ENCODE measurements at places on chromosomes 11 and 22.
A peak's percentile ranks its signal among the peaks of the same experiment; 100 is the strongest.

DNA sequence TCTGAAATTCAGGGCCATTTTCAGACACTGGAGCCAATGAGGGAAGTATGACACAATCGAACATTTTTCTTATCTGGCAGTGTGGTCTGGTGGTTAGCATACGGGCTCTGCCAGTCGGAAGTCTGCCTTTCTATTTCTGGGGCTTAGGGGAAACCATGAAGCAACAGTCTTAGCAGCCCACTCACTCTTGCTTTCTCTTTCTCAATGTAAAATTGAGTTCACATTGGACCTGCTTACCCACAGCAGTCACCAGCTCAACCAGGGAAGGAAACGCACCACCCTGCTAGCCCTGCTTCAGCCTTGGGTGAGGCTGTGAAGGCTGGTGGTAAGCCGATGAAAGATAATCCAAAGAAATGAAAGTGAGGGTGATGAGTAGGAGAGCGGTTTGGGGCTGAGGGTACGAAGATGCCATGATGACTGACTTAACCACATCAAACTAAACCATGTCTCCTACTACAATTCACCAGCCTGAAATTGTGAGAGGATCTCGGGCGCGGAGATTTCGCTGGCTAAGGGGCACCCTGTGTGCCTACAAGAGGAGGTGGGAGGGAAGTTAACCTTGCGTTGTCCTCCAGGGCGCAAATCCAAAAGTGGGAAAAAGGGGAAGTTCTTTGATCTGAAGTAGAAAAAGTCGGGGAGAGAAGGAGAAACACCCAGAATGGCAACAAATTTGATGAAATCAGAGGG lies 2.0 kb upstream of the LMO2 start:
- no peak for DNase-seq

GRCh38 chr11:124817036-124817435 lies 16.8 kb upstream of the MSANTD2 start:
- no peak for DNase-seq

DNA sequence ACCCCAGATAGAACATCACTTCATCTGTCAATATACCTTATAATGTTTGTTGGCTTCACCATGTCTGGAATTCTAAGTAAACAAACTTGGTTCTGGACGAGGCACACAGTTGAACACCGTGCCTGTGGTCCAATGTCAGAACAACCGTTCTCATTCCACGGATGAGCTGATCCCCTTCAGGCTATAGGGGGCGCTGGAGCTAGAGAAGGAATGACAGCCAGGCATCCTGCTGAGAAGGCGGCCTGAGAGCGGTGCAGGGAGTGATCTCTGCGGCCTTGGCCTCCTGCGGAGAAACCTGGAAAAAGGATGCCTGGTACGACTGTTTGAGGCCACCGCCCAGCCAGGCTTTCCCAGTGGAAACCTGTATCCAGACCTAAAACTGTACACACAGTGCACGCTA lies 48.7 kb downstream of the FDX1 start:
- no peak for DNase-seq

GRCh38 chr11:5738431-5738830 lies 2.2 kb downstream of the OR56B1 start:
- DNase-seq = no peak

- DNase-seq = no peak
These were observed 129.7 kb upstream of the PARVA start for GRCh38 chr11:12247543-12248254.

DNA sequence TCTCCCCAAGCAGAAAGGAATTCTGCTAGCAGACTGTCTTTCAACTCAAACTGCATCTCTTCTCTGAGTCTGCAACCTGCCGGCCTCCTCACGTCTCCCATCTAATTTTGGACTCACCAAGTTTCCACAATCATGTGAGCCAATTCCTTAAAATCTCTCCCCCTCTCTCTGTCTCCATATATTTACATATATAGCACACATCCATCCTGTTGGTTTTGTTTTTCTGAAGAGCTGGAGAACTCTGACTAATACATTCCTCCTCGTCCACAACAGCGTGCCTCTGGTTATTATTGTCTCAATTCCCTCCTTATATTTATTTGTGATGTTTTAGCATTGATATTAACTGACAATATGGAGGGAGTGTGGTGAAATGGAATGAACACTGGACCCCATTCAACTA lies 29.6 kb upstream of the FJX1 start:
- no peak for DNase-seq

GRCh38 chr11:130478204-130478701 lies 29.8 kb downstream of the ADAMTS15 start:
- DNase-seq = no peak

DNA sequence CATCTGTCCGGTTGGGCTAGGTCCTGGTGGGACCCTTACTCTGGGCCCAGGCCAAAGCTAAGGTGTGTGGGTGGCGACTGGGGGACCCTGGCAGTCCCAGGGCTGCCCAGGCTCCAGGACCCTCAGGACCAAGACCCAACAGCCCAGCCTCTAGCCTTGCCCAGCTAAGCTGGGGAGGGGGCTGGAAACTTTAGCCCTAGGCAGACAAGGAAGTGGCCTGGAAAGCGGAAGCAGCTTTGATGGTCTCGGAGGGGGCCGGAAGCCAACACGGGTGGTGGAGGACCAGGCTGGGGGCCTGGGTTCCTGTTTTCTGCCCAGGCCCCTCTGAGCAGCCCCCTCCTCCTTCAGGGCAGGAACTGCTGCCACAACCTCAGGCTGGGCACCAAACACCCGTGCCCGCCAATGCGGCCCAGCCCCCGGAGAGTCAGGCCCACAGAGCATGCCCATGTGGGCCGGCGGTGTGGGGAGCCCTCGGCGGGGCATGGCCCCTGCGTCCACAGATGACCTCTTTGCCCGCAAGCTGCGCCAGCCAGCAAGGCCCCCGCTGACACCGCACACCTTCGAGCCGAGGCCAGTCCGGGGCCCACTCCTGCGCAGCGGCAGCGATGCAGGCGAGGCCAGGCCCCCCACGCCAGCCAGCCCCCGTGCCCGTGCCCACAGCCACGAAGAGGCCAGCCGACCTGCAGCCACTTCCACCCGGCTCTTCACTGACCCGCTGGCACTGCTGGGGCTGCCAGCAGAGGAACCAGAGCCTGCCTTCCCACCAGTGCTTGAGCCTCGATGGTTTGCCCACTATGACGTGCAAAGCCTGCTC lies 2.8 kb downstream of the SIPA1 start:
- DNase-seq = no peak

GRCh38 chr11:29584342-29584741 lies 432.5 kb downstream of the KCNA4 start:
- no peak for DNase-seq

DNA sequence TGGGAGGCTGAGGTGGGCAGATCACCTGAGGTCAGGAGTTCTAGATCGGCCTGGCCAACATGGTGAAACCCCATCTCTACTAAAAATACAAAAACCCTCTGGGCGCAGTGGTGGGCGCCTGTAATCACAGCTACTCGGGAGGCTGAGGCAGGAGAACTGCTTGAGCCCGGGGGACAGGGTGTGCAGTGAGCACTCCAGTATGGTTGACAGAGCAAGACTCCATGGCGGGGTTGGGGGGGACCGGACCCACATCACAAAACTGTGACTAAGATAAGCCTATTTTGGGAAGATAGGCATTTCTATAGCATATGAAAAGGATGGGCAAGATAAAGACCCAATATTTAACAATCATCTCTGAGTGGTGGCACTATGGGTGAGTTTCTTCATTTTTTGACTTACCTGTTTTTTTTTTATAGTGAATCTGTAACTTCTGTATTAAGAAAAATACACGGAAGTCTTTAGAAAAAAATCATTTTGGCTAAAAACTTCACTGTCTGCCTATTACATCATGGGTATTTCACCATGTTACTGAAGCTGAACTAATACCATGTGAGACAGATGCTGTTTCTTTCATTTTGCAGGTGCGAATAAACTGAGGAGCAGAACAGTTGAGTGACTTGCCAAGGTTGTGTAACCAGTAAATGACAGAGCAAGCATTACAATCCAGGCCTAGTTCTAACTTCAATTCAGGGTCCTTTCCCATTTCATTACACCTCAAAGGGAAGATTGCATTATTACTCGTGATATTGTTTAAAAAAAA lies 2.5 kb downstream of the CELF1 start:
- peak; percentile 14 for DNase-seq

GRCh38 chr11:6812390-6813005 lies 13.0 kb upstream of the OR6A2 start:
- no peak for DNase-seq

DNA sequence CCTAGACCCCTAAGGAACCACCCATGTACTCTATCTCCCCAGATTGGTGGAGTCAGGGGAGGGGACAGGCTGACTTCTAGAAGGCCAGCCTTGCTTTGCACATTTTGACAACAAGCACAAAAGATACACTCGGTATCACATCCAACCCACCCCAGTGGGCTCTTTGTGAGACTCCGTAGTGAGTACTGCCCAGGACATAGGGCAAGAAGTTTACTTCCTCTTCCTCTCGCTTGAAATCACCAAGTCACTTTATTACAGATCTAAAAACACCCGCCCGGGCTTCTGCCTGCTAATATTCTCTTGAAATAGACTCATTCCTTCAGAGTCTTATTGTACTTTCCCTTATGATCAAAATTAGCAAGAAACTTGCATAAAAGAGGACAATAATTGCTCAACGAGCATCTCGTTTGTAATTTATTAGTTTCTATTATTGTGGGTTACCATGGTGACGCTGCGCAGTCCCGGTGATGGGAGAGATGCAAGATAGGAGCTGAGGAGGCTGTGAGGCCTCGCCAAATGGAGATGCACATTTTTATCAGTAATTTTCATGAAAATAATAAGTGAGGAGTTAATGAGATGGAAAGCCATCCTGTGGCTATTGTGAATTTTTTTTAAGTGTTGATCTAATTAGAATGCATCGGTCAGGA lies 96.9 kb downstream of the FEZ1 start:
- DNase-seq = no peak

- DNase-seq = no peak
These were observed 73.2 kb upstream of the TCF20 start for GRCh38 chr22:42343531-42344081.

DNA sequence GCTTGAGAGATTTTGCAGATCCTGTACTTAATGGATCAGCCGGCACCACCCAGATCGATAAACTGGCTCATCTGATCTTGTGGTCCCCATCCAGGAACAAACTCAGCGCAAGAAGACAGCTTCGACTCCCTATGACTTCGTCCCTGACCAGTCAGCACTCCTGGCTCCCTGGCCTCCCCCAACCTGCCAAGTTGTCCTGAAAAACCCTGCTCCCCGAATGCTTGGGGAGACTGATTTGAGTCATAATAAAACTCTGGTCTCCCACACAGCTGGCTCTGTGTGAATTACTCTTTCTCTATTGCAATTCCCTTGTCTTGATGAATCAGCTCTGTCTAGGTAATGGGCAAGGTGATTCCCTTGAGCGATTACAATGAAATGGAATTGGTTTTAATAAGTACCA lies 29.5 kb downstream of the OR2AG2 start:
- no peak for DNase-seq

- DNase-seq = no peak
These were observed 116.2 kb downstream of the KIF18A start for GRCh38 chr11:27991736-27992135.

- DNase-seq = no peak
These were observed 27.9 kb downstream of the ZNRF3 start for GRCh38 chr22:28911304-28911690.

DNA sequence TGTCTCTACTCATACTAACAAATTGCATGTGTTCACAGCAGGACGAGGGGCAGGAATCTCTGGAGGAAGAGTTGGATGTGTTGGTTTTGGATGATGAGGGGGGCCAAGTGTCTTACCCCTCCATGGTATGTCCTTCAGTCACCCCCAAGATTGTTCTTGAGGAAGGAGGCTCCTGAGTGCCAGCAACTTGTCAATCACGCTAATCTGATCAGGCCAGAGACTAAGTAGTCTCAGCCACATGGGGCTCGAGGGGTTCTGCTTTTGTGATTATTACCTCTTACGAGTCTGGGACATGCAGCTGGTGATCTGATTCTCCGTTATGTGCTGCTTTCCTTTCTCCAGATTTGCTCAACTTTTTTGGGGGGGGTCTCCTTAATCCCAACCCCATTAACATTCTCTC lies 54.3 kb downstream of the CTNND1 start:
- no peak for DNase-seq

GRCh38 chr11:1837171-1838076 lies 1.4 kb upstream of the TNNI2 start:
- DNase-seq = no peak

DNA sequence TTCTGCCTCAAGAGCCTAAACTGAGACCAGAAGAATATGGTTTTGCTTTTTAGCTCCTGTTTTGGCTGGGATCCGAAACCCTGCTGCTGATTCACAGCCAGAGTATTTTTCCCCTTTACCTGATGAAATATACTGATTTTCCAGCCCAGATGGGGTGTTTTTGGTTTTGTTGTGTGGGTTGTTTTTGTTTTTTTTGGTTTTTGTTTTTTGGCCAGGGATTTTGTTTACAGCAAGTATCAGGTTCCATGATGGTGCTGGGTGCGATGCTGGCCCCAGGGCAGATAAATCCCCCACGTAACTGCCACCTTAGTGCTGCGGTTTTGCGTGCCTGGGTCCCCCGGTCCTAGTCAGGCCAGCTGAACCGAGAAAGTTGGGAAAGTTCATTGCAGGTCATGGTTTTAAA lies 103.7 kb downstream of the ZBTB16 start:
- DNase-seq = no peak

GRCh38 chr11:93329936-93330445 lies 551 bp upstream of the DEUP1 start:
- no peak for DNase-seq

- peak; percentile 49 for DNase-seq
These were observed 9.7 kb upstream of the PGA3 start for GRCh38 chr11:61193596-61193995.

GRCh38 chr11:3213659-3214419 lies 4.8 kb downstream of the MRGPRG start:
- no peak for DNase-seq

- DNase-seq = no peak
These were observed 41.4 kb downstream of the MED15 start for GRCh38 chr22:20548806-20549205.

- no peak for DNase-seq
These were observed 12.5 kb downstream of the NNMT start for GRCh38 chr11:114308689-114309089.

- peak; percentile 90 for DNase-seq
These were observed 1.0 kb downstream of the CUL5 start for GRCh38 chr11:108009497-108010370.

GRCh38 chr11:78432956-78433355 lies 15.3 kb upstream of the GAB2 start:
- no peak for DNase-seq

All from mesenteric fat pad (tissue), 1 donor.